ENCODE measurements at places on chromosomes 6 and 20.
A peak's percentile ranks its signal among the peaks of the same experiment; 100 is the strongest.

DNA sequence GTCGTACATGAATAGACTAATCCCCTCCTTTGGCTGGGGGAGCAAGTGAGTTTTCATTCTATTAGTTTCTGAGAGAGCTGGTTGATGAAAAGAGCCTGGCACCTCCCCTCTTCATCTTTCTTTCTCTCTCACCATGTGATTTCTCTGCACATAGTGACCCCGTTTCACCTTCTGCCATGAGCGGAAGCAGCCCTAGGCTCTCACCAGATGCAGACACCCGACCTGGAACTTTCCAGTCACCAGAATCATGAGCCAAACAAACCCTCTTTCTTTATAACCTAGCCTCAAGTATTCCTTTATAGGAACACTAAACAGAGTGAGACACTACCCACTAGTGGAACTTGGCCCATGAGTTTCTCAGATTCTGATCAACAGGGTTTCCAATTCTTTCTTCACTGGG, 16.4 kb downstream of the OTOR start:
- DNase-seq: no peak

- no peak for DNase-seq
Observed at GRCh38 chr6:154356113-154356512, 490 bp downstream of the IPCEF1 start.

- DNase-seq: no peak
Observed at GRCh38 chr20:45037050-45037449, 63.9 kb downstream of the KCNS1 start.

GRCh38 chr6:31879901-31880300, 1.1 kb upstream of the SLC44A4 start:
- no peak for DNase-seq

GRCh38 chr20:60422848-60423247, 464.6 kb downstream of the CDH26 start:
- DNase-seq: no peak

- no peak for DNase-seq
Observed at GRCh38 chr6:125094563-125094962, 59.0 kb upstream of the TPD52L1 start.

DNA sequence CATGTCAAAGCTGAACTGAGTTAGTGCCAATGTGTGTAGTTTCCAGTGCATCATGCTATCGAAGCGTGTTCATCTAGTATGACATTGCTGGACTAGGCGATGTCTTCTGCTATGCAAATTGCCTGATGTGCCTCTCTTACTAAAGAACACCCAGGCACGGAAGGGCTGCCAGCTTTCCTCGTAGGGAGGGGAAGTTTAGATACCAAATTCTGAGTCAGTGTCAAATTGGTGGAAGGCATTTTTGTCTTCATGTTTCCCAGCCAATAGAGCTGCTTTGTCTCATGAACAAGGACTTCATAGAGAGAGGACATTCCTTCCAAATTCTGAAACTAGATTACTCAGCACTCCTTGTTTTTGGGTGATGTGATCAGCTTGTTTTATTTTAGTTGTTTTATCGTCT, 320.1 kb downstream of the BTBD3 start:
- DNase-seq: no peak

GRCh38 chr20:1633535-1633934, 13.7 kb upstream of the SIRPB1 start:
- no peak for DNase-seq

DNA sequence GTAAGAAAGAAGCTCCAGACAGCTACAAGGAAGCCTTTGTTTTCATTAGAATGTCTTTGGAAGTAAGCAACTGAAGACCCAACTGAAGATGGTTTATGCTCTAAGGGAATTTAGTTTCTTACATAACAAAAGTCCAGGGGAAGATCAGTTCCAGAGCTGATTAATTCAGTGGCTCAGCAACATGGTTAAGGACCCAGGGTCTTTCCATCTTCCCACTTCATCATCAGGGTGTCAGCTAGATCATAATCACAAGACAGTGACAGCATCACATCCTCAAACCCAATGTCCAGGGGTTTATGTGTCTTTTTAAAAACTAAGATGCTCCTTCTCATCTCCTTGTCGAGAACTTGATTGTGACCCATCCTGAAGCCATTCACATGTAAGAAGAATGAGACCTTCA, 119.7 kb upstream of the PRDM1 start:
- no peak for DNase-seq

GRCh38 chr6:36350681-36351571, 14.2 kb upstream of the BNIP5 start:
- no peak for DNase-seq

GRCh38 chr6:9126878-9127560, 691.7 kb upstream of the SLC35B3 start:
- no peak for DNase-seq

- DNase-seq: no peak
Observed at GRCh38 chr6:8079126-8079525, 14.9 kb upstream of the BLOC1S5 start.

DNA sequence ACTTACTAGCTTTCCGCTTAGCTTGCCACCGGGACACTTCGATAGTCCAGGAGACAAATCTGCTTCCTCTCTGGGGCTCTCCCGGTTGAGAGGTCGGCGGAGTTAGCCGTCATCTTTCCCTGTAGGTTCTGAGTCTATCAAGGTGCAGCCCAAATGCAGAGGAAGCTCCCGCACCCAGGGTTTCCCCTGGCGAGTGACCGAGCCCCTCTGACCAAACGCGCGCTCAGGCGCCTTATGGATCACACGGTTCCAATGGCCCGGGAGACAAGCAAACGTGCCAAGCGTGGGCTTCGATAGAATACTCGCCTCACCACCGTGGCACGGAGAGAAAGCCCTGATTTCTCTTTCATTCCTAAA, 15.8 kb upstream of the FOXC1 start:
- DNase-seq: no peak

- no peak for DNase-seq
Observed at GRCh38 chr20:2365091-2365490, 15.6 kb upstream of the TGM6 start.

DNA sequence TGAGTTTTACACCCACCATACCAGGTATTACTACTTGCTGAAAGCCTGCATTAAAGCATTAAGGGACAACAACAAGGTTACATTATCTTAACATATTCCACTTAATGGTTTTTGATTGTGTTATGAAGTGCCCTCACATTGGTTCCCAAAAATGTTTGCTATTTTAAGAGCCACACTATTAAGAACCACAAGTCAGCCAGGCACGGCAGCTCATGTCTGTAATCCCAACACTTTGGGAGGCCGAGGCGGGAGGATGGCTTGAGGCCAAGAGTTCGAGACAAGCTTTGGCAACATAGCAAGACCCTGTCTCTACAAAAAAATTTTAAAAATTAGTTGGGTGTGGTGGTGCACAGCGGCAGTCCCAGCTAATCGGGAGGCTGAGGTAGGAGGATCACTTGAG, 28.2 kb downstream of the ATXN1 start:
- no peak for DNase-seq

DNA sequence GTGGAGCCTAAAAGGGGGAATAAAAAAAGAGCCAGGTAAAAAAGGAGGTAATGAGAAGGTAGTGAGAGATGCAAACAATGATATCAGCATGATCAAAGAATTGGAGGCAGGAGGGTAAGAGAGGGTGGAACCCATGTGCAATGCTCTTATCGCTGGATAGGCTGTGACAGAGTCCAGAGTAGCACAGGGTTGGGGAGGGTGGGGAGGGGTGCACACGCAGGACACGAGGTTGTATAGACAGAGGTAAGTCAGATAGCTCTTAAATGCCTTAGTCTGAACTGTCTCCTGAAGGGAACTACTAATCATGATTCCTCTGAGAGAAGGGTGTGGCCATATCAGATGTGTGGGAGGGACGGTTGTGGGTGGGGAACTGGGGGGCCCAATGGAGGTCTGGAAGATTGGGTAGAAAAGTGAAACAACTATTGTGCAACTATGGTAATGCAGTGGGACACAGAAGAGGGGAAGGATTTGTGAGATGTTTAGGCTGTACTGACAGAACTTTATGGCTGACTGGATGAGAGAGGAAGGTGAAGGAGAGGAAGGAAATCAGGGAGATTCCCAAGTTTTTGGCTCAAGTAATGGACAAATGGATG, 354.8 kb downstream of the BTBD9 start:
- DNase-seq: no peak

- peak; percentile 61 for DNase-seq
Observed at GRCh38 chr20:50190251-50191064, at the start of gene CEBPB. Gene CEBPB (plus strand): TSS chr20:50190830. CDS start chr20:50191034, 204 bp downstream.
